ENCODE measurements at places on chromosomes 2 and 18.

GRCh38 chr2:35963824-35964223, 391.8 kb upstream of the CRIM1 start:
- DNase-seq = no peak

DNA sequence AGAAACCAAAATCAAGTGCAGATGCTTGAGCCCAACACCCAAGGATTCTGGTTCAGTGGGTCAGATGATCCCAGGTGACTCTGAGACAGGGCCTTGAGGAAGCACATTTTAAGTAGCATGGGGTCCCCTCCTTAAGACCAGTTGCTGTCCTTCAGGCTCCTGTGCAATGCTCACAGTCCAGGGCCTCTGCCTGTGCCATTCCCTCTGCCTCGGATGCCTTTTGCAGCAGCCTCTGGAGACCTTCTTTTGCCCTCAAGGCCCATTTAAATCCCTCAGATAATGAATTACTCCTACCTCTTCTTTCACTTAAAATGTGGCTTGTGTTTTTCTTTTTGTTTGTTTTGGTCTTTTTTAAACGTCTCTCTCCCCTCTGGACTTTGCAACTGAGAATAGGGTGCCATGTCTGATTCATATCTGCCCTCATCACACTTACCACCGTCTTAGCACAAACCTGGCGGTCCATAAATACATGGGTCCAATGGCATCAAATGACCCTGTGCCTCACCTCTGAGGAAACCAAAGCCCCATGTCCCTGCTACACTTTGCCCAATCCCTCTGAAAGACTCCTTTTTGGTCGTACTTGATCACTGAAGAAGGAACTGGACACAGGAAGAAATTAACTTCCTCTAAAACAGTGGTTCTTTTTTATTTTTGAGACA, 14.2 kb downstream of the ACTG2 start:
- DNase-seq = no peak

- no peak for DNase-seq
Measured at GRCh38 chr2:7900593-7900992, 781.3 kb upstream of the ID2 start.

DNA sequence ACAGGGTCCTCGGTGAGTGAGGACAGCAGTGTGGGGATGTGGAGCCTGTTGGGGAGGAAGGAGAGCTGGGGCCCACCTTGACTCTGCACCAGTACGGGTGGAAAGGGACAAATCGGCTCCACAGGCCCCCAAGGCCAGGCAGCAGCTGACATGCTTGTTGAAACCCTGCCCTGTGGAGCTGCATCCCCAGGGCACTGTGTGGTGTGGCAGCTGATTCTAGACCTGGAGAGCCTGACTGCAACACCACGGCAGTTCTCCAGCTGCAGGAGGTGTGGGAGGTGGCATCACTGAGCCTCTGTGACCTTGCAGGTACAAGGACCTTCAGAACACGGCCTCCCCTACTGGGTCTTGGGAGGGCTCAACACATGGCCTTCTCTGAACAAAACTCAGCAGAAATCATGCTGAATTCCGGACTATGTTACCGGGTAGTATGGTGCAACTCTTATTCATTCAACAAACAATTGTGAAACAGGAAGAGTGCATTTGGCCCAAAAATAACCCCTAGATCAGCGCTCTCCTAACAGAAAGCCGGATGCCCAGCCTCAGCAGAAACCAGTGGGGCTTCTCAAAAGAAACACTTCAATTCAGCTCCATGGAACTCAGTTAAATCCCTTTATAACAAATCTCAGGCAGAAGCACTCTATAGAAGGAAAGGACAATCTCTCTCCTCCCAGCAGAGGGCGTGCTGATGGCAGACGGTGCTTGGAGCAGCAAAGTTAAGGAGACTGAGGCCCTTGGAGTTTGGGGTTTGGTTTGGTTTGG, 104.4 kb upstream of the SALL3 start:
- DNase-seq = no peak

DNA sequence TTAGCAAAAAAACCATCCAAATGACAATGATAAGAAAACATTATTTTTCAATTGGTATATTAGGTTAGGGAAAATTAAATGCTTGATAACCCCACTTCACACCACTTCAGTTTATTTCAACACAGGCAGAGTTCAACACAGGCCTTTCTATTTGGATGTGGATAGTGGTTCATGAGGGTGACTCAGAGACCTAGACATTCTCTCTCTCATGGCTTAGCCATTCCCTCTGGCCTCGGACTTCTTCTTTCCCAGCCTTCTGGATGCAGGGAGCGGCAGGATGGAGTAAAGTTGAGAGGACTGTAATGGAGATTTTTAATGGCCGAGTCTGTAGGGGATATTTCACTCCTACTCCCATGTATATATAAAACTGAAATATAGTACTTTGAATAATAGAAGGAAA, 109.7 kb downstream of the CTNNA2 start:
- no peak for DNase-seq

DNA sequence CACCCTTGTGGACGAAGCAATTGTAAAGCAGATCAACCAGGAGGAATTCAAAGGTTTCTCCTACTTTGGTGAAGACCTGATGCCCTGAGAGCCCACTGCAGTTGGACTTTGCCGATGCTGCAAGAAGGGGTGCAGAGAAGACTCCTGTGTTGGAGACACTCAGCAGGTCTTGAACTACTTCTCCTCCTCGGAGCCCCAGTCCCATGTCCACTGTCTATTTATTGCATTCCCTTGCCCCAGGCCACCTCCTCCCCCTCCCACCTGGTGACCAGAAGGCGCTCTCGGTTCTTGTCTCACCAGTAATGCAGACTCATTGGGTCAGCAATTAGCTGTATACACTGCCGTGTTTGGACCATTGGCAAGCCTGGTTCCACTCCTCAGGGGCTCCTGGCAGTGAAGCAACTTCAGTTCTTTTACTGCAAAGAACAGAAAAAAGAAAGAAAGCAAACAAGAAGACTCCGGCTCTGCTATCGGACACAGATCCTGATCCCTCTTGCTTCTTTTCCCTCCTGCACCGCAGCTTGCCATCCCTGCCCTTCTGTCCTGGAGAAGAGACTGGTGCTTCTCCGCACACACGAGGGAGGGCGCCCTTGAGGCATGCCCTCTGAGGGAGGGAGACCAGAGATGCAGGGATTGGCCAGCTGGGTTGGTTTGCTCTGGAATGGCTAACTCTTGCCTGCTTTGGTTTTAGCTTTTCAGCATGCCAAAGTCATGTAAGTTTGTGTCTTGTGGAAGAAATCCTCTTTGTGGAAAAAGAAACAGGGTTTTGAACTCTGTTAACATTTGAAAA, 112.2 kb upstream of the EPAS1 start:
- no peak for DNase-seq

- no peak for DNase-seq
Measured at GRCh38 chr2:132255714-132256113, 94.0 kb upstream of the ANKRD30BL start.

All from activated CD8-positive, alpha-beta memory T cell treated with anti-CD3 and anti-CD28 coated beads for 4 hours (primary cell).